Effector CD4-positive, alpha-beta T cell (primary cell): ENCODE measurements at places on chromosomes 13 and 19.

- DNase-seq = no peak
Measured at GRCh38 chr13:106640515-106640914, 72.6 kb upstream of the ARGLU1 start.

GRCh38 chr13:42673677-42674076 lies 99.7 kb downstream of the TNFSF11 start:
- no peak for DNase-seq

DNA sequence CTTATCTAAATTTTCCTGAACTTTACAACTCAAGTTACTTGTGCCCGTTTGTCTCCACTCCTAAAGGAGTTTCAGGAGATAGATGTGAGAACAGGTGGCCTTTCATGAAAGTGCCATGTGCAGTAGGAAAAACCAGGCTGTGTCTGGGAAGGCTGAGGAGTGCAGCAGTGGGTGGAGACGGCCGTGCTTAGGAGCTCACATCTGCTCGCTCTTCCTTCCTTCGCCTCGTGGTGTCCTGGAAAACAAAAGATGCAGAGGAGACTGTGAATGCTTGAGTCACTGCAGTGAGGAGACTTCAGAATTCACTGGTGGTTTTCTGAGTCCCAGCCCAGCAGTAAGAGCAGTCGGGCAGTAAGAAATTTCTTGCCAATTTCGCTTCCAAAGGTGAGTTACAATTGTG lies 138.4 kb upstream of the RNF113B start:
- no peak for DNase-seq

DNA sequence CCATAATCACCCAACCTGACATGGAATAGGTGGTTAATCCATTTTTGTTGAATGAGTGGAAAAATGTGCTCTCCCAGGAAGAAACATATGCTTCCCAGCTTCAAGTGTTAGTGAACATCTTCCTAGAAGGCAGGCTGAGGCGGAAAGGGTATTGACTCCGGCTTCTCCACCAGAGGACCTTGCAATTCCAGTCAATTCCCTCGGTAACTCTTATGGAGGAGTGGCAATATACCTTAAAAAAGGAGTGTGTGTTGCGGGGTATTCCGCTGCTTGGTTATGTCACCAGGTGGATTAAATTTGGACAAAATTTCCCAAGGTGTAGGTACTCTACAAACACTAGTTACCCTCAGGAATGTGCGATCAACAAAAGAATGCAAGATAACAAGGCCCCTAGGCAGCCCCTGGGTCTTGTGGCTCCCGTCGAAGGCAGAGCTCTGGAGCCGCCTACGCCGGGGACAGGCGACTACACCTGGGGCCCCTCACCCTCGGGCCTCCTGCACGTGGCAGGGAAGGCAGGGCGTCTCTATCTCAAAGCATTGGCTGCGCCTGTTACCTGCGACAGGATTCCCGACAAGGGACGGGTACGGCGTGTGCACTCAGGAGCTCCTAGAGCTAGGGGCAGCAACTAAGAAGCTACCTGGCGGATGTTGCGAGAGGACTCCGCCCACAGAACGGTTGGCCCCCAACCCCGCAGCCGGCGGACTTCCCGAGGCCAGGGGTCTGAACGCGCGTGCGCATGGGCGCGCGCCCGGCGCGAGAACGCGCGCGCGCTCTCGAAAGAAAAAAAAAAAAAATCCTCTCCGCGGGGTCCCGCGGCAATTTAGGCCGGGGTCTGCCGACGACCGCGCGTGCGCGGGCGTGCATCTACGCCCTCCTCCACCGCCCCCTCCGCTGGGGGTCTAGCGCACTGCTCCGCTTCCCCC lies at the start of gene WDR87:
Gene WDR87, minus strand, starts transcription at position 649 of the 923 bp plus-strand sequence. CDS start 8,355 bp downstream, outside the sequence.
- DNase-seq = peak; percentile 21

GRCh38 chr19:41563854-41564514 lies 12.0 kb upstream of the CEACAM21 start:
- DNase-seq = peak; percentile 58

DNA sequence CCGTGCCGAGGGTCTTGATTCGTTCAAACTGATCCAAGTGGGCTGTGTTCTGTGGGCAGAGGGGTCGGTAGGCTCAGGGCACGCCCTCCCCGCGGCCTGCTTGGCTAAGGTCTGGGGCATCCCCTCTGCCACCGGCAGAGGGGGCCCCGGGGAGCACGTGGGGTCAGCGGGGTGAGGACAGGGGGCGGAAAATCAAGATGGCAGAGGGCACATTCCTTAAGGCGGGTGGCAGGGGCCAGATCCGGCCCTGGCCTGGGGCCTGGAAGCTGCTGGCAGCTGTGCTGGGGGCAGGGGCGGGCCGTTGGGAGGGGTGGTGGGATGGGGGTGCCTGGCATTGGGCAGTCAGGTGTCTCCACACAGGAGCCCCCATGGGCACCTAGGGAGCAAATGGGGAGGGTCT lies 10.7 kb downstream of the PRKACA start:
- no peak for DNase-seq

GRCh38 chr19:52592301-52592700 lies 22.2 kb downstream of the ZNF701 start:
- DNase-seq = no peak

DNA sequence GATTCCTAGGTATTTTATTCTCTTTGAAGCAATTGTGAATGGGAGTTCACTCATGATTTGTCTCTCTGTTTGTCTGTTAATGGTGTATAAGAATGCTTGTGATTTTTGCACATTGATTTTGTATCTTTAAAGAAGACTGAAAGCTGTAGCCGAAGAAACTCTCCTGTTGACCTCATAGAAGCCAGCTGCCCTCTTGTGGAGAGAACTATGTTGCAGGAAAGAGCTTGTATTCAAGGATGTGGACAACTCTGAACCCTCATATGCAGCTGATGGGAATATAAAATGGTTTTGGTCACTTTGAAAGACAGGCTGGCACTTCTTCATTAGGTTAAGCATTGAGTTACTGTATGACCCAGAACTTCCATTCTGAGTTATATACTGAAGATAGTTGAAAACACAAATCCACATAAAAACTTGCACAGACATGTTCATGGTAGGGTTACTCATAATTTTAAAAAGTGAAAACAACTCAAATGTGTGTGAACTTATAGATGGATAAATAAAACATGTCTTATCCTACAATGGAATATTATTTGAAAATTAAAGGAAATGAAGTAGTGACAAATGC lies 65.8 kb upstream of the SLITRK6 start:
- no peak for DNase-seq

GRCh38 chr19:1384085-1384462 lies 367 bp downstream of the NDUFS7 start:
- DNase-seq = no peak

- peak; percentile 14 for DNase-seq
Measured at GRCh38 chr19:31340042-31341025, 8.9 kb downstream of the TSHZ3 start.
